ENCODE measurements at places on chromosomes 11 and 22.

DNA sequence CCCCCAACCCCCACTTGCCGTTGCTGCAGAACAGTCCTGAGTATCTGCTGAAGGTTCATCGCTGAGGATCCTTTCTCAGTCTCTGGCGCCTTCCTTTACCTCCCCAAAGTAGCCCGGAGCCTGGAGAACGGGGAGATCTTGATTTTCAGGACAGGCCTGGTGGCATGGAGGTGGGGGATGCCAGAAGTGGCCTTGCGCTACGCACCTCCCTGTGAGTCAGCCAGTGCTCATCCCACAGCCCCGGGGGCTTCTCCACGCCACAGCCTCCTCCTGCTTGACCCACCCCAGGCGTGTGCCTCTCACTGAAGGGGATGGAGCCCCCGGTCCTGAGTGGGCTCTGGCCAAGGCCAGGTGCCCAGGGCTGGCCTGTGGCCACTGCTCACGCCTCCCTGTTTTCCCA lies 339.6 kb downstream of the TBC1D22A start:
- DNase-seq = no peak

GRCh38 chr11:47572715-47573255 lies 6.0 kb downstream of the KBTBD4 start:
- DNase-seq = no peak

GRCh38 chr22:29463629-29464028 lies 16.4 kb upstream of the NEFH start:
- no peak for DNase-seq

GRCh38 chr22:23212061-23213021 lies 32.0 kb downstream of the BCR start:
- DNase-seq = no peak

- DNase-seq = no peak
These were observed 5.5 kb upstream of the TCN2 start for GRCh38 chr22:30601464-30601863.

- DNase-seq = no peak
These were observed 354.9 kb upstream of the FAT3 start for GRCh38 chr11:91869686-91870085.

GRCh38 chr11:120340529-120340928 lies 4.3 kb downstream of the ARHGEF12 start:
- no peak for DNase-seq

GRCh38 chr22:36443198-36443770 lies 38.2 kb downstream of the TXN2 start:
- no peak for DNase-seq

DNA sequence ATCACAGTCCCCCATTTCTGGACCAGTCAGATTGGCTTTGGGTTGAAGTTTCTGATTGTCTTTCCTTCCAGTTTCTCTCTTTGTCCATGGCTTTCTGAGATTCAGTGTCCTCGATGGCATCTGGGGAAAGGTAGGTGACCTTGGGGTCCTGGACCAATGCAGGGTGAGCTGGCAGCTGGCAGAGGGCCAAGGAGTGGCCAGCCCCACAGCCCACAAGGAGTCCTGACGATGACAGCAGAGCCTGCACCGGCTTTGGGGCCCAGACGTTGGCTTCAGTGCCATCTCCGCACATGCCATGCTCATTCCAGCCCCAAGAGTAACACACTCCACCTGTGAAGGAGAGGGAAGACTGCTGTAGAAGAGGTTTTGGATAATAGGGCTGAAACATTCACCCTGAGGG lies 53.5 kb downstream of the KCNC1 start:
- no peak for DNase-seq

- DNase-seq = no peak
These were observed 19.7 kb upstream of the IFT27 start for GRCh38 chr22:36795633-36796032.

DNA sequence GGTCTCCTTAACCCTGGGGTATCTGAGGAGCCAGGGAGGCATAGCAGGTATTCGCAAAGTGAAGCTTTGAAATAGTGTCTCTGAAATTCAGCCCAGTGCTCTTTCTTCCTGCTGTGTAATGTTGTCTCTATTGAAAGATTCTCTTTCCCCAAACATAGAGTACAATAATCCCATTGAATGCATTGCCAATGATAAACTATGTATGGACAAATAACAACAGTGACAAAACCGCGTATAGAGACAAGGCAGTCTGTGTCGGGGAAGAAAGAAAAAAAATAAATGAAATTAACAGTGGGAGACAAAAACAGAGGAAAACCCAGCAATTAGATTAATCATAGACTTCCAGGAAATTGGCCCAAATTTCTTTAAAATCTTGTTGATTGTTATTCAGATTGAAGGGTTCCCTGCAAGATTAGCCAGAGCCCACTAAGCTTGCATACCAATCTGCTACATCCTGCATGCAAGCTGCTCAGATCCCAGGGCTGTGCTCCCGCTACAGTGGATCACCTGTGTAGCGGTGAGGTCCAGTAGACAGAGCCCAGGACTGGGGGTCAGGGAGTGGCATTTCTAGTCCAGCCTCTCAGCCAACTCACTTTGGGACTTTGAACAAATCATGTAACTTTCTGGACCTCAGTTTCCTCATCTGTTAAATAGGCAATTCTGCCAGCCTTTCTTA lies 492.8 kb downstream of the INSC start:
- DNase-seq = no peak

DNA sequence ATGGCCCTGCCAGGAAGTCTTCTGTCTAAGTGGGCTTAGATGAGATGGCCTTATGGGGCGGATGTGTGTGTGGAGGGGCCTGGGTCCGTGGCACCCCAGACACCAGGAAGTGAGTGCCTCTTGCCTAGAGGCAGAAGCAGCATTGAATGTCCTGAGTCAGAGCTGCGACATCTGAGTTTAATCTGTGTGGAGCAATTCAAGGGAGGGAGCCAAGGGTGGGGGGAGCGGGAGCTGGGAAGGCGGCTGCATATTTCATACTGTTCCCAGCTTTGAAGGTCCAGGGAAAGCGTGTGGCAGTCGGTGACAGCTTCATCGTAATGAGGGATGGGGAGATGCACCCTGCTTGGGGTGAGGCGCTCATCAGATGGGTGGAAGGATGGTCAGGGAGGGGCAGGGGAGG lies 73.5 kb upstream of the THY1 start:
- no peak for DNase-seq

DNA sequence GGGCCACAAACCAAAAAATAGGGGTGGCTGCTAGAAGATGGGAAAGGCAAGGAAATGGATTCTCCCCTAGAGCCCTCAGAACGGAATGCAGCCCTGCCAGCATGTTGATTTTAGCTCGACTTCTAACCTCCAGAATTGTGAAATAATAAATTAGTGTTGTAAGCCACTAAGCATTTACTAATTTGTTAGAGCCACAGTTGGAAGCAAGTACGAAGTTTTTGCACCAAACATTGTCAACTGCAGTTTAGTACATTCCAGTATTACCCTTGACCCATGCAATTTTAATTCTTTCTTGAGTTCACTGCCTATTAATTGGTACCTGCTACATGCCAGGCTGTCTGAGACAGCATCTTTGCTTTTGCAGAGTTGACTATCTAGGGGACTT lies 32.2 kb downstream of the PARVA start:
- DNase-seq = no peak

- DNase-seq = no peak
These were observed 22.3 kb downstream of the HPS4 start for GRCh38 chr22:26461188-26461810.

- no peak for DNase-seq
These were observed 77.4 kb upstream of the CSNK2A3 start for GRCh38 chr11:11430431-11430830.

- DNase-seq = no peak
These were observed 33.5 kb downstream of the TOM1 start for GRCh38 chr22:35333220-35333619.

DNA sequence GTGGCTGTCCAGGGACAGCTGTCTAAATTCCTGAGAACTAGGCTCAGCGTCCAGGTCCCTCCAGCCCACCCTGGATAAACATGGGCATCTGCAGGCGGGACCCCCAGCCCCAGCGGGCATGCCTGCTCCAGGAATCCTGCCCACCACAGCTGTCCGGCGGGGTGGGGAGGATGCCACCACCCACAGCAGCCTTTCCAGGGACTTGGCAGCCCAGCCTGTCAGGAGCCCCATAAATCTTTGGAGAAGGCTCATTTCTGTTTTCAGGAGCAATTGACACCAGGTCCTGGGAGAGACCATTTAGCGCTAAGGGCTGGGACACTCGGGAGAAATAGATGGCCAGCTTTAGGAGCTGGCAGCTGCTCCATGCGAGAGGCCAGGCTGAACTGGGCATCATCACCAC lies 358.9 kb downstream of the CADM1 start:
- DNase-seq = no peak

GRCh38 chr11:10398525-10398924 lies 56.5 kb upstream of the AMPD3 start:
- no peak for DNase-seq

DNA sequence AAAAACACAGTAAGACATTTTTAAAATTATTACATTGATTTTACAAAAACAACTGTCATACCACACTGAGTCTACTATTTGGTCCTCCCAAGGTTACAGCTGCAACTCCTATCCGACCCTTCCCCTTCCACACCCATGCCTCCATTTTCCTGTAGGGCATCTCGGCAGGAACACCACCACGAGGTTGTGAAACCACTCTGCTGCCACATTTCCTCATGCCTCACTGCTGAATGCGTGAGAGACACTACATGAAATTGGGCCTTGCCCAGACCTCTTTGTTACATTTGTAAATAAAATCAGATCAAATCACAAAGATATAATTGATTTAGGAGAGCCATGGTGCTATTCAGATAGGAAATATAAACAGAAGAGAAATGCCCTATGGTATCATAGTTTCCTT lies 2.0 kb downstream of the ARHGAP32 start:
- no peak for DNase-seq

DNA sequence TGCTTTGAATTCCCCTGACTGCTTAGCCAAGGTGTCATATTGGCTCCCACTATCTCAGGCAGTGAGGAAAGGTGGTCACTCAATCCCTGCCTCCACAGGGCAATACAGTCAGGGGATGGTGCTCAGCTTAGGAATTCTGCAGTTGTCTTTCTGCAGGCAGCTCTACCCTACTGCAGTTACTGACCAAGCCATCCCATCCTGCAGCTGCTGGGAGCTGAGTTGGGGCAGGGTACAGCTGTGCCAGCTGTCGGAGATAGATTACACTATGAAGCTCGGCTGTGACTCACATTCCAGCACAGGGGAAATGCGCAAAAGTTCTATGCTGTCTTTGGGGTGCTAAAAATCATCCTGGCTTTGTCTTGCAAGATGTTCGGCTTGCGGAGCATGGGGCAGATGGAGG lies 4.4 kb upstream of the DAGLA start:
- no peak for DNase-seq

- DNase-seq = no peak
These were observed 66.7 kb downstream of the PACS1 start for GRCh38 chr11:66136752-66137123.

DNA sequence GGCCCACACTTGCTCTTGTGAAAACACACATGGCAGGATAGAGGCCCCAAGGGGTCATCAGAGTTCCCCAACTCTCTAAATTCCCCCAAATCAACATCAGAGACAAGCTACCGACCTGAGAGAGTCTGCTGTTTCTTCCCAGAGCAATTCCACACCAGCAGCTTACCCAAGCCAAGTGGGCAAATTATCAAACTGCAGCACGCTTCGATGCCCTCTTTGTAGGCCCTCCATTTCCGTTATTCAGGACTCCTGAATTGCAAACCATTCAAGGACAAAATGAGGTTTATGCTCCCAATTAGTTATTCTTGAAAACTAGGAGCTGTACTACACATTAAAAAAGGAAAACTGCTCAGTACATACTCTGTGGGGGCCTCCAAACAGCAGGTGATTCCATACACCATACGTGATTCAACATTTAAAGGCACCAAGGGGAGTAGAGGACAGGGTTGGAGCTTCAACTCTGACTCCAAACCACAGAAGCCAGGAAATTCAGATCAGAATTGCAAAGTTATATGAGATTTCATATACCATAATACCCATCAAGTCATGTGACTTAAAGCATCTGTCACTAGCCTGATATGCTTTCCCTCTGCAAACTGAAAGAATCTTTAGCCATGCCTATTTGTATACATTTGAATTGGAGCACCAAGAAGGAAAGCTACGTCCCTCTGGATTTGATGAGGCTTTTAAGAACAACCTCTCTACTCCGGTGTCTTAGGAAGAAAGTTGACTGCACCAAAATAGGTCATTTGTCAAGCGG lies 234.8 kb downstream of the CADM1 start:
- DNase-seq = no peak

GRCh38 chr11:73451896-73452295 lies 75.7 kb downstream of the RELT start:
- DNase-seq = no peak

DNA sequence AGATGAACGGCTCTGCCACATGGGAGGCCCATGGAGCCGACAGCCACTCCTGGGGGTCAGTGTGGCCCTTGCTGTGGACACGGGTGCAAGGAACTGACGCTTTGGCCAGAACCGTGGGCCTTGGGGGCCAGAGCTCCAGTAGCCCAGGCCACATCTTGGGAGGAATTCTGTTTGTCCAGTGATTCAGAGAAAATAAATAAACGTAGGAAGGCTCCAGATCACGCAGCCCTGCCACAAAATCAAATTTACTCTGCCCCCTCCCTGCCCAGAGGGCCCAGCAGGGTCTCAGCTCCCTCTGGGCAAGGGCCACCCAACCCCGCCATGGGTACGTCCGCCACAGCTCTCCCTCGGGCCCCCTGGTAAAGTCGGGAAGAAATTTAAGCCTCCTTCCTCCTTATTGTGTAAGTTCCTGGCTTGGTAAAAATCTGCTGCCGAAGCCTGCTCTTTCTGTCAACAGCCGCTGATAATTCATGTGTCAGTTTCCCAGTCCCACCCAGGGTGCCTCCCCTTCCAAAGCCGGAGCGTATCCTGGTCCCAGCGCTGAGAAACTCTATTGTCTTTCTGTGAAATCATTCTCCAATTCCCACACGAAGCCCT lies 6.9 kb upstream of the MUC5AC start:
- DNase-seq = no peak

- no peak for DNase-seq
These were observed 163.1 kb downstream of the ETS1 start for GRCh38 chr11:128424271-128424711.

DNA sequence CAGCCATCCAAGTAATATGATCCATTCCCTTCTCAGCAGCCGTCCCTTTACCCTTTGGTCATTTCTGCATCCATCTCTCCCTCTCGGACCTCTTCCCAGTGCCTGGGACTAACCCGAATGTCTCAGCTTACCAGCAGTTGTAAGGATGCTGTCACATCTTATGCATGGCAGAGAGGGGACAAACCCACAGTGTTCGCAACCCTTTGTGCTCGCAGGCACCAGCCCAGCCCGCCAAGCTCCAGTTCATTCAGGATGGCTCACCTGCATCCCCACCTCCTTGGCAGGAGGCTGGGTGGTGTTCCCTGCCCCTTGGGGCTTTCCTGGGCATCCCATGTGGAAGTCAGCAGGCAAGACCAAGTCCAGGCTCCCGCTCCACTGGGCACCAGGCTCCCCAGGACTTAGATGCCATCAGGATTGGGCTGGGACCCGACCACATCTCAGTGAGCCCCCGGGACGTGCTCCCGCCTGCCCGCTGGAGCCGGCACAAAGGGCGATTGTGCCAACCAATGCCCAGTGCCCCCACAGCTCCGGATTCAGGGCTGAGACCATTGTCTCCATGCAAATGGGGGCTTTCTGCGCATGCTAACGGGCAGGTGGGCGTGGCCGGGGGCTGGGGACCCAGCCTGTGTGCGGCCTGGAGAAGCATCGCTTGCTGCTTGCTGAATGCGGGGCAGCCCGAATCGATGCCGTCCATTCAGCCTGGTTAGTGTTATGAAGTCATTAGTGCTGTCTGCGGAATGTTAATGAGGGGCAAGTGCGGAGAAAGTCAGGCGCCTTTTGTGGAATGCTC lies 108.6 kb downstream of the KCNQ1OT1 start:
- no peak for DNase-seq

Measured in activated CD4-positive, alpha-beta T cell treated with anti-CD3 and anti-CD28 coated beads, Interleukin-2, Interleukin-4, amounts not matched to agents 100 ng/mL and 50 ng/mL, durations not matched to agents 16 hours and 8 hours (primary cell).